BE2C (cell line): ENCODE measurements at places on chromosomes 7 and 10.
A peak's percentile ranks its signal among the peaks of the same experiment; 100 is the strongest.

DNA sequence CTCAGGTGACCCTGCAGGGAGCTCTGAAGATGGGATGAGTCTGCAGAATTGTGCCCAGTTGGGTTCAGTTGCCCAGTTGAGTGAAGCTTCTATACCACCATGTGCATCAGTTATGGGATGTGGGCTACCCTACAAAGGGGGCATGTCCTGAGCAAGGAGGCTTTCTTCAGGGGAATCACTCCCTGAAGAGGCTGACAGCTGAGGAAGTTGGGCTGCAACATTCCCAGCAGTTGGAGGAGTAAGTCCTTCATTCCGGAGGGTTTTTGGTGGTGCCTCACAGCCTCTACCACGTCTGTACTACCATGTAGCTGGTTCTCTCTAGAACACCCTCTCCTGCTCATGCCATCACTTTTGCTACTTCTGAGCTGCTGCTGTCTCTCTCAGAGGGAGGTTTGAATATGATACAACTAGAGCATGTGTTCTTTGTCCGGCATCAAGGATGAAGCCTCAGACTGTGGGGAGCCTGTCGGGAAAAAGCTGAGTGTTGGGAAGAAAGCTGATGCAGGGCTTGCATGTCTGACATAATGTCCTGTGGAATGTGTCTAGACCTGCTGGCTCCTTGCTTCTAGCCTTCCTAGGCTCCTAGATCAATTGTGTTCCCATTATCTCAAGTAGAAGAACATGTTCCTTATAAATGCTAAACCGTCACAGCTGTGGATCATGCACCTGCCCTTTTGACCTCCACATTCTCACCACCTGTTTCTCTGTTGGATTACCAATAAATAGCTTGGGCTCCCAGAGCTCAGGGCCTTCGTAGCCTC lies 355.8 kb downstream of the CCSER2 start:
- no peak for DNase-seq

GRCh38 chr7:146741911-146742310 lies 625.3 kb downstream of the CNTNAP2 start:
- DNase-seq: no peak

GRCh38 chr10:102010961-102011360 lies 45.0 kb downstream of the ARMH3 start:
- DNase-seq: no peak

GRCh38 chr7:126398285-126398684 lies 854.5 kb downstream of the GRM8 start:
- DNase-seq: no peak

- peak; percentile 47 for DNase-seq
Measured at GRCh38 chr7:134255814-134256213, 60.9 kb downstream of the SLC35B4 start.

DNA sequence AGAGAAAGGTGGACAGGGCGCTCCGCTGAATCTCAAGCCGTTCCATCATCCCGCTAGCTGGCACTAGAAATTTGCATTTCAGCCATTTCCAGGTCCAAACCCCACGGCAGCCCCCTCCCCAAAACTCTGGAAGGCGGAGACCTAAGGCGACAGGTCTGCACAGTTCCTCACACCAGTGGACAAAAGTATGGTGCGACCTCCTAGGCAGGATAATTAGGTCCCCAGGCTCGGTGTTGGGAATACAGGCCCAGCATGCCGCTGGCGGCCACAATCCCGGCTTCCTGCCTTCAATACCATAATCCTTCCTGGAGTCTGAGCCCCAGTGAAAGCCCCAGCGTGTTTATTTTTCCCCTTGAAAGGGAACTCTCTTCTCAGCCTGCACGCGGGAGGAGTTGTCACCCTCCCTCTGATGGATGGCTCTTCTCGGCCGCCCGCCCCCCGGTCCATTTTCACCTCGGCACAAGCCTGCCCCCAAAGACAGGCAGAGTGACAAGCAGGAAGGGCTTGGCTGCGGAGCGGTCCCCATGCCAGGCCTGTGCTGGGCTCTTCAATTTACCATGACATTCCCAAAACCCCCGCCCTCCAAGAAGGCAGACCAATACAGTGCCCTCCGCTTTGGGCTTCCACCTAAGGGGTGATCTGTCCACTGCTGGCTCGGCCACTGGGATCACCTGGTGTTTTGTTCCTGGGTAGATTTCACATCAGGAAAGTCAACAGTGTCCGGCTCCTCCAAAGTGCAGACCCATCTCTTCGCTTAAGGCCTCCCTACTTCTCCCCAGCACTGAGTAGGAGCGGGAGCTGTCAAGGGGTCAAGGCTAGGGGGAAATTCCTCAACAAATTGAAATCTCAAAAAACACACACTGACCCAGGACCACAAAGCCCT lies 2.2 kb downstream of the FGFR2 start:
- DNase-seq: no peak

GRCh38 chr7:69906283-69906995 lies 308.2 kb downstream of the AUTS2 start:
- DNase-seq: peak; percentile 54

- no peak for DNase-seq
Measured at GRCh38 chr7:142418326-142418725, 160.5 kb upstream of the PRSS58 start.

- DNase-seq: peak; percentile 45
Measured at GRCh38 chr10:126398924-126399323, 10.6 kb upstream of the ADAM12 start.

DNA sequence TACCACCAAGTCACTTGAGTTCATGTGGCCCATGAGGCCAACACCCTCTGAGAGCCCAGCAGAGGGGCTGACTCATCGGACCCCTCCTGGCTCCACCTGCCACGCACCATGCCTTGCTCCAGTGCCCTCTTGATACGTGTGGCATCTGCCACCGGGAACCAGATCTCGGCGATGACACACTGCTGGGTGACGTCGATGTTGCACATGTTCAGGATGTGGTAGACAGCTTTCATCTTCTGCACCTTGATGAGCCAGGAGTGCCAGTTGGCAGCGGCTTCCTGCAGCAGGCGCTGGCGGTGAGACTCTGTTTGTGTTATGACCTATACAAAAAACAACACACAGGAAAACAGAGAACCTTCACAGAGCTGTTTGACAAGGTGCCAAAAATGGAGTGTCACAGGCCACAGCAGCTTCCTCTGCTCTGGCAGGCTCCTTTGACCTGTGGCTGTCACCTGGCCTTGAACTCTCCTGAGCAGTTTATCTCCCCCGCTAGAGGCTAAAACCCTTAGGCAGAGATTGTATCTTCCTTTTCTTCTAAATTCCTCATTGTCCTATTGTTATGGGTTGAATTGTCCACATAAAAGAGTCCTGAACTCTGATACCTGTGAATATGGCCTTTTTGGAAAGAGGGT lies 45.2 kb upstream of the TMEM213 start:
- peak; percentile 72 for DNase-seq

GRCh38 chr7:16803881-16804673 lies 722 bp downstream of the AGR2 start:
- no peak for DNase-seq

- no peak for DNase-seq
Measured at GRCh38 chr7:151242159-151243044, 6.1 kb downstream of the SMARCD3 start.

GRCh38 chr10:70879207-70879606 lies 9.2 kb downstream of the PCBD1 start:
- no peak for DNase-seq

DNA sequence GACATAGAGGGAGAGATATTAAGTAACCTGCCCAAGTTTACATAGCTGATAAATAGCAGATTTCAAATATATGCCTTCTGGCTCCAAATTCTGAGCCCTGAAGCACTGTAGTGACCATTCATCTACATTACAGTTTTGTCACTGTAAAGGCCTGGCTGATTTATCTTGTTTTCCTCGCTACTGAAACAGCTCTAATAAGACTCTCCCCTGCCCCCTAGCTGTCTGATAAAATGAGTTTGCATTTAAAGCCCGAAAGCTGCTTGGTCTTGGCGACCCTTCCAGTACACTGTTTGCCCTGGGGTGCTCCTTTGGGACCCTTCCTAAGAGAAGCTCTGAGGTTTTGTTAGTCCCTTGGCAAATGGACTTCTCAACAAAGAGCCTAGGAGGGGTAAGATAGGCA lies 59.7 kb upstream of the RAB11FIP2 start:
- DNase-seq: peak; percentile 58

- no peak for DNase-seq
Measured at GRCh38 chr10:101182936-101183335, 46.3 kb downstream of the LBX1 start.

DNA sequence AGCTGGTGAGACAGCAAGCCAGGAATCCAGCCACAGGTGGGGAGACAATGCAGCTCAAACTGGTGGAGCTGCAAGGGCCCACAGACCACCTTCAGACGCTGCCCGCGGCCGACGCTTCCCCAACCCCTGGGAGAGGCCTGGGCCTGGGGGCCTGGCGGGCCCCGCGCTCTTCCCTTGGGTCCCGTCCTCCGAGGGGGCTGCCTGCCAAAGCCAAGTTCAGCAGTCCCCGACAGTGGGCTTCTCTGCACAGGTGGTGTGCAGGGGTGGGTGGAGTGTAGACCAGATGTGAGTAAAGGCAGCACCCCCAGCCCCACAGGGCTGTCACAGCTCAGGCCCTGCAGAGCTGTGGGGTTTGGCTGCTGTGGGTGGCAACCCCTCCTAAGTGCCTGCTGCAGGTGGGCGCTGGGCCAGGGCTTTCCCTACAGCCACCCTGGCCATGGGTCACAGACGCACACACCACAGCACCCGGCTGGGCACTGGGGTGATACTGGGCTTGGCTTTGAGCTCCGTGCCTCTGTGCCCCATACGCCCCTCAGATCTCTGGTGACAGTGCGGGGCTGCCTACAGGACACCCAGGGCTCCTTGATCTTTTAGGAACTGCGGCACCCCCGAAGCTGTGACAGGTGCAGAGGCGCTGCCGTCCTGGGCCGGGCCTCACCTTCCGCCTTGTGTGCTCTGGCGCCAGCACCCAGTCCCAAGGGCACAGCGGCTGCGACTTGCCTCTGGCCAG lies 20.5 kb downstream of the BNIP3 start:
- peak; percentile 45 for DNase-seq
